ENCODE measurements at places on chromosomes 3 and 15.

GRCh38 chr3:106965307-106965706 lies 411.9 kb upstream of the CCDC54 start:
- DNase-seq = no peak

GRCh38 chr3:115709093-115709492 lies 85.8 kb downstream of the GAP43 start:
- no peak for DNase-seq

DNA sequence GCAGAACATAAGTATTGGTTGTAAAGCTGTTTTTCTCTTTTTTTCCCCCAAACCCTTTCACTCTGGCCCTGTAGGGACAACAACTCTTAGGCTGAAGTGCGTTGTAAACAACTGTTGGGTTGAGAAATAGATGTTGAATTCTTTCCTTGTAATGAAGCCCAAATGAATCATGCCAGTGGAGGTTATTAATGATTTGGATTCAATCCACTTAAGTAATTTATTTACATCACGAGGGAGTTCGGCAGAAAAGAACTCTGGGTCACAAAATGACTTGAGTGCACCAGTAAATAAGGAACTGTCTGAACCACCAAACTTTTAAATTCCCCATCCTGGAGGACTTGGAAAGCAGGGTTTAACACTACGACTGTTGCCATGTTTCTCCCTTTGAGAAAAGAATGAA lies 218.9 kb downstream of the PDZRN3 start:
- no peak for DNase-seq

- DNase-seq = no peak
These were observed 22.1 kb downstream of the SIAH2 start for GRCh38 chr3:150740733-150741496.

- DNase-seq = no peak
These were observed 392.5 kb downstream of the FOXP1 start for GRCh38 chr3:71191031-71191482.

GRCh38 chr3:181174676-181175233 lies 185.2 kb upstream of the DNAJC19 start:
- DNase-seq = no peak

- no peak for DNase-seq
These were observed 149.4 kb upstream of the ADAMTS9 start for GRCh38 chr3:64837126-64837738.

- DNase-seq = no peak
These were observed 16.7 kb upstream of the SOX2 start for GRCh38 chr3:181694805-181695660.

- no peak for DNase-seq
These were observed 22.8 kb downstream of the SERP1 start for GRCh38 chr3:150523538-150523937.

GRCh38 chr3:72891053-72891855 lies 3.4 kb downstream of the GXYLT2 start:
- no peak for DNase-seq

- no peak for DNase-seq
These were observed 540 bp upstream of the PPP1R2 start for GRCh38 chr3:195543500-195544229.

GRCh38 chr15:86010891-86011290 lies 68.8 kb upstream of the AGBL1 start:
- no peak for DNase-seq

DNA sequence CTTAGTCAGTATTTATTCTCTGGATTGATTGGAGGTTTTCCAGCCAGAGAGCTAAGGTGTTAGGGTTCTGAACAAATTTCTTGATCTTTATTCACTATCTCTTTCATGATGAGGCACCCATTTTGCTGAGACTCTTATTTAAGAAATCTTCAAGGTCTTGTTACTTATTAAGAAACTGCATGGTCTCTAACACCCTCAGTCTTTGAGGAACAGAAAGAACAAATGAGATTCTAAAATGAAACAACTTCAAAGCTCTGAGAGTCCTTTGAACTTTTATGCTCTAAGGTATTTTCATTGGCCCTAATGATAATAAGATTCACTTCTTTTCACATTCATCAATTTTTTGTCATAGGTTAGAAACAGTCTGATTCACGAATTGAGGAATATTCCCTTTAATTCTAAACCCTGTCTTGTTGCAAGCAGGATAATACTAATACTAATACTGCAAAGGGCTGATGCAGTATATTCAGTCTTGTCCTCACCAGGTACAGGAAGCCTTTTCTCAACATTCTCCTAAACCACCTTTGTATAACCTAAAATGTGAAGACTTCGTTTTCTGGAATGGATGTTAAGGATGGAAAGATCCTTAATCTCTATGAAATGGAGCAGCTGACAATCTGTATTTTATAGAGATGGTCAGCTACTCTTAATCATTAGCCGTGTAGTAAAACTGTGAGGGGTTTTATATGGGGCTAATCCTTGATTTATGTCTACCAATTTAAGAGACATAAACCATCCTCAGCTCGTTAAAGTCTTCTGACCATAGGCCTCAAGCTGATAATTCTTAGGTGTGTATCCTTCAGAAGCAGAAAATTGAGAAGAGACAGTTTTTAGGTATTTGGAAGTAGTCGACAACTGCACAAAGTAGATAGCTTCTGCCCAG lies 198.3 kb downstream of the OTOL1 start:
- DNase-seq = no peak

- DNase-seq = no peak
These were observed 203.7 kb downstream of the ABHD5 start for GRCh38 chr3:43894176-43895049.

GRCh38 chr3:33184863-33185262 lies 33.7 kb downstream of the SUSD5 start:
- no peak for DNase-seq

DNA sequence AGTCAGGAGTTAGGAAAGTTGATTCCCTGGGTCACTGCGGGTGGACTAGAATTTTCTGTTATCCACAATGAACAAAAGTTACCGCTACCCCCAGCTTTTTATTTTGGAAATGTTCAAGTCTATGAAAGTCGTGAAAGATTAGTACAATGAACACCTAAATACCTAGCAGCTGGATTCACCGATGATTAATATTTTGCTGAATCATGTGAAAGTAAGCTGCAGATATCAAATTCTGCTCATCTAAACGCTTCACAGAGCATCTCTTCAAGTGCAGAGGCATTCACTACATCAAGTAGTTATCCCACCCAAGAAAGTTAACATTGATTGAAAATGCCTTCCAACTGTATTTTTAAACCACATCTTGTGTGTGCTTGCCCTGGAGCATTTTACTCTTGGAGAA lies 729.0 kb upstream of the NR2F2 start:
- no peak for DNase-seq

DNA sequence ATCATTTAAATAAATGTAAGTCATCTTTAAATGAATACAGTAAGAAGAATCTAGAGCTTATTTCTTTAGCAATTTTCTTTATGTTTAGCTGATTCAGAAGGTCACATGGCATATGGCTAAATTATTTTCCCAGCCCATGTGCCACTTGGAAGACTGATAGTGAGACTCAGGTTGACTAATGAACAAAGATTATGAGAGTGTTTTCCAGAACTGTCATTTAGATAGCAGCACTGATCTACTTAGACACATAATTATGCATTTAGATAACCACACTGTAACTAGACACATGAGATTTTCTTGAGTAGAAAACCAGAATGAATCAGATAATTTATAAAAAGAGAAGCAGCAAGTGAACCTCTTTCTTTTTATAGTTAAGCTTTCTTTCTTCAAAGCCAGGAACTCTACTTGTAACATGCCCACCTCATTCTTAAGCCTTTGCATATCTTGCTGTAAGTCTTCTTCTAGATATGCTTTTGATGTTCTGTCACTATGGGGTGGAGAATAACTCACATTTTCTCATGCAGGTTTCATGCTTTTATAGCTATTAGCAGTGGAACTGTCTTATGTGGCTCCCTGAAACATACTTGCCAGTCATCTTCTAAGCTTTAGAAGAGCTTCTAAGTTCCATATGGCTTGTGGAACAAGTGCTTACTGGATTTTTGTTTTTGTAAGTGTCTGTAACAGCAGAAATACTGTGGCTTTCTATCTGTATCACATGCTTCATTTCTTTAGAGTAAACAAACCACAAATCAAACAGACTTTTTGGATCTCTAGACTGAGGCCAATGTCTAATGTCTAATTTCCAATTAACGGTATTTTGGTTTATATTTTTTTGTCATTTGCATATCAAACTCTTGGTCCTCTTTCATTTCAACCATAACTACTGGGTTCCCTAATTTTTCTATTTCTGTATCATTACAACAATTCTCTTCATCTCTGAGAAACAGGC lies 101.4 kb downstream of the LMLN start:
- no peak for DNase-seq

DNA sequence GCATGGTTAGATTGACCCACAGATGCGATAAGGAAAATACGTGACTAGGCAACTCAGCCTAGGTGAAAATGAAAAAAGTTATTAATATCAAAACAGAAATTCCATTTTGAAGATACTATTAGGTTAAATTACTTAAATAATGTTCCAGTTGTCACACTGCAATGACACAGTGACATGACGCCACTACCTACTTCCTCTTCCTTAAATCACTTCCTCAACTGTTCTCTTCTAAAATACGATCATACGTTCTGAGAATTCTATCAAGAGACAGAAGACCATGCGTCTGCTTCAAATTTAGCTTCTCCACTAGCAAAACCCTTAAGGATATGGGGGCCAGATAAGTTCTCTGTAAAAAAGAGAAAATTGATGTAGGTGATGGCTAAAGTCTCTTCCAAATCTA lies 18.2 kb downstream of the CMTM6 start:
- no peak for DNase-seq

GRCh38 chr3:133113526-133113925 lies 75.3 kb downstream of the TMEM108 start:
- DNase-seq = no peak

DNA sequence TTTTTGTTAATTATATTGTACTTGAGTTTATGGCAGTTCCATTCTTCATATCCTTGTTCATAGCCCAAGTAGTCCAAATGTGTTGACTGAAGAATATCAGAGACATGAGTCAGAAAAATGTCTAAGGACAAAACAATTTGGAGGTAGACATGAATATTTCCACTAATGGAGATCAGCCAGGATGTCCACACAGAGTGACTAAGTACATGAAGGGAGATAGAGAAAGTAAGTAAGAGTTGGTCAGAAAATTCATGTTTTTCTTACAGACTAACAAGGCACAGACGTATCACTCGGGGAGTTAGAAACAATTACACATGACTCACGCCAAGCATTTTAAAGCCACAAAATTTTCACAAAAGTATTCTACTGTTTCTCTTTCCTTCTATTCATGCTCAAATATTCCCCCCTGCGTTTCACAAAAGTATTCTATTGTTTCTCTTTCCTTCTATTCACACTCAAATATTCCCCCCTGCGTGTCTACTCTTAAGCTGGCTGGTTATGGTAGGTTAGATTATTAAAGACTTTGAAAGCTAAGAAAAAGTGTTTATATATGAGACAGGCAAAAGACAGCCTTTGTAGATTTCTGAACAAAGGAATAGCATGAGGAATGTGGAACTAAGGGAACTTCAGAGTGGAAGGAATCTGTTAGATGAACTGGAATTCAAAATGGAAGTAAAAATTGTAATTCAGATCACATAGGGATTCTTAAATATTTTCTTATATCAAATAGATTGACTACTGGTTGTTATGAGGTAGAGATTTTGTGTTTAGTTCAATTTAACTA lies 648.7 kb upstream of the CCDC54 start:
- no peak for DNase-seq

DNA sequence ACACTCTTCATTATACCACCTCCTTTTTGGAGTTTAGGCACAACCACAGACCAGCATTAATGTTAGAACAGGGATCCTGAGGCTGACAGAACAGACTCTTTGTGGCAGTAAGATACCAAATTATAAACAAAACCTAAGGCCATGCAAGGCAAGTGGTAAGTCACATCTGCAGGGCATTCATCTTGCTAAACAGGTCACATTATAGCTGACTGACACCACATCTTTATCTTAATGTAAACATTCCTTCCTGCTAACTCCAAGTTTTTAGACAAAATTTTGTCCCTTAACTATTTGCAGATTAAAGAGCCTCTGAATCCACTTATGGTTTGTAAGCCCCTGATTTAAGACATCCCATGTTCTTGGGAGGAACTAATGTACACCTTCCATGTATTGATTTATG lies 500.6 kb downstream of the PYDC2 start:
- DNase-seq = no peak

DNA sequence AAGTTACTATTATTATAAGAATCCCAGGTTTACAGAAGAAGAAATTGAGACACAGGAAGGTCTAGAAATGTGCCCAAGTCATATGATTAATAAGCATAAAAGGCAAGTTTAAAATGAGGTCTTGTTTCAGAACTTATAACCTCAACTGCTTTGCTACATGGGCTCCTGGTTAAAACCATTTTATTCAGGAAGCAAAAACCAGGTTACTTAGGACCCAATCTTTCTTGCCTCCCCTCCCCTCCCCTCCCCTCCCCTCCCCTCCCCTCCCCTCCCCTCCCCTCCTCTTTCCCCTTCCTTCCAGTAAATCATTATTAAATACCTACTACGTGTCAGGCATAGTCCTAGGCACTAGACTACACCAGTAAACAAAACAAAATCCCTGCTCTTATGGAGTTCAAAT lies 93.9 kb downstream of the NAALADL2 start:
- no peak for DNase-seq

DNA sequence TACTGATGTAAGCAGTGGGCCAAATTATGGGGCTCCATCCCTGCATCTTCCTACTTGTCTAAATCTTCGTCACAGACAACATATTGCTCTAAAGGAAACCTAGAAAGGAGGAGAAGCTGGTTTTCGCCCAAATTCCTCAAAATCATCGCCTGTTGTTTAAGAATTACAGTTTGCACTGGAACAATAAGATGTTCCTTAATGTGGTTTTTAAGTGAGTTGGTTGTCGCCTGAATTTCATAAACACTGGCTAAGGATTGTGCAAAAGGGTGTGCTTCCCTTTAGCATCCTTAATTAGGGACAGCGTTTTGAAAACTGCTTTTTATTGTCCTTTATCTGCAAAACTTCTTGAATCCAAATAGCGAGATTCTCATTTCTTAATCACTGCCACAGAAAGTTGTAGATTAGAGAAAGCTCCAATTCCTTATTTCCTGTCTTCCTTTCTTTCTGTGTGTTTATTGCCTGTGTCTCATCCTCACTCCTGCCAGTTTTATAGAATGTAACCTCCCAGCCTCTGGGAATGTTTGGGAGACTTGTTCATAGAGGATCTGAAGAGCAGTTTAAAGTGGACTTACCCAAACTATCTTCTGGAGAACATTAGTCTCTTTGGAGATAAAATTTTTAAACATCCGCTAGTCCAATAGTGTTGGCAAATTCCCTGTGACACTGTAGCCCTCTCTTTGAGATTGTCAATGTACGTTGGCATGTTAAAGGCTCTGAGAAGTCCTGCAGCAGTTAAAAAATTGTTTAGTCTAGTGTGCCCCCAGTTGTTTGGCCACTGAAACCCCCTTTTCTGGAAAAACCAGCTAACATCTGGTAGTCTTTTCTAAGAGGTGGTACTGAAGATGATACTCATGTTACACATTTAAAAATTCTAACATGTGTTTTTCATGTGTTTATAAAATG lies 50.4 kb downstream of the FLNB start:
- DNase-seq = no peak

GRCh38 chr3:168049367-168049974 lies 46.3 kb downstream of the GOLIM4 start:
- no peak for DNase-seq

GRCh38 chr3:52310861-52311575 lies 5.1 kb upstream of the DNAH1 start:
- DNase-seq = no peak
